A673 (cell line): ENCODE measurements at places on chromosomes 2 and 18.

GRCh38 chr2:128178650-128179460 is 87.9 kb downstream of the UGGT1 start:
- H3K4me3 ChIP-seq: no peak overlapping the region
- H3K27me3 ChIP-seq: no peaks in the 10 kb centered on the region
- no peak overlapping the region for H3K27ac ChIP-seq
- peaks cover 83% of the 10 kb centered on the region for H3K36me3 ChIP-seq
- DNase-seq: peak; percentile 65

- no peaks in the 10 kb centered on the region for H3K4me1 ChIP-seq
- no peaks in the 10 kb centered on the region for H3K36me3 ChIP-seq
- H3K27ac ChIP-seq: no peak overlapping the region
- no peak overlapping the region for H3K4me3 ChIP-seq
- H3K27me3 ChIP-seq: no peaks in the 10 kb centered on the region
Observed at GRCh38 chr18:78647018-78647417, 332.6 kb upstream of the SALL3 start.

GRCh38 chr2:48250474-48250844 is 279.5 kb upstream of the STON1 start:
- DNase-seq: no peak
- no peaks in the 10 kb centered on the region for H3K4me1 ChIP-seq
- H3K4me3 ChIP-seq: no peak overlapping the region
- no peaks in the 10 kb centered on the region for H3K36me3 ChIP-seq

DNA sequence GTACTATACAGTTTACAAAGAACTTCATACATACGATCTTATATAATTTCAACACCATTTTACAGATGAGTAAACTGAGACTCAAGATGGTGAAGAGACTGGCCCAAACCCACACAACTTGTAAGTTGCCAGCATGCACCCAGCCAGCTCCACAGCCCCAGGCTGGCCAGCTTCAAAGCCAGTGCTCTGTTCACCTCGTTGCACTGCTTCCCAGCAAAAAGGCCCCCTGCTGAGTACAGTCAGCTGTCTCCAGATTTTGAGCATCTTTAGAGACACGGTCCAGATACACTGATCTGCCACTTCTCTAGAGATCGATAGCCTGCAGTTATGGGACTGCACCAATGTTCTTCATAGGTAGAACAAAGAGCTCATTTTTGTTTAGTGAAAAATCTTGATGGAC is 257.2 kb upstream of the CHAC2 start:
- H3K4me3 ChIP-seq: no peak overlapping the region
- no peak for DNase-seq
- no peaks in the 10 kb centered on the region for H3K27me3 ChIP-seq
- no peaks in the 10 kb centered on the region for H3K4me1 ChIP-seq
- H3K27ac ChIP-seq: no peak overlapping the region

GRCh38 chr2:111966241-111966640 is 67.8 kb downstream of the MERTK start:
- no peaks in the 10 kb centered on the region for H3K36me3 ChIP-seq
- H3K27ac ChIP-seq: no peak overlapping the region
- H3K4me1 ChIP-seq: no peaks in the 10 kb centered on the region
- no peak for DNase-seq
- no peak overlapping the region for H3K4me3 ChIP-seq
- no peaks in the 10 kb centered on the region for H3K27me3 ChIP-seq

GRCh38 chr2:181004647-181005325 is 24.4 kb downstream of the UBE2E3 start:
- H3K4me3 ChIP-seq: no peak overlapping the region
- H3K27me3 ChIP-seq: no peaks in the 10 kb centered on the region
- peaks cover 36% of the 10 kb centered on the region for H3K4me1 ChIP-seq
- no peaks in the 10 kb centered on the region for H3K36me3 ChIP-seq

DNA sequence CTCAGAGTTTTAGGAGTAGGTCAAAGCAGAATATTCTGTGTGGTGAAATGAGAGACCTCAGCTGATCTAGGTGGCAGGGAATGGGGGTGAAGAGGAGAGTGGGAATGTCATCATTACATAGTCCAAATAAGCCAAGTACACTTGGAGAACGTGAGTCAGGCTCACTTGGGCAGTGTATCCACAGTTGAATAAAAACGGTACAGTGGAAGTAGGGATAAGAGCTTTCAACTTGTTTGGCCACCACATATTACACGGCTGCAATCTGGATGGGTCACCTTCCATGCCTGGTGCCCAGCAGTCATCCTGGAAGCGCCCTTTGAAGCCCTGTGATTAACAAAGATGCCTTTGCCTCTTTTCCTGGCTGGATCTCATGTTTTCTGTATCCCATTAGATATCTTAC is 28.6 kb downstream of the MIB1 start:
- no peaks in the 10 kb centered on the region for H3K27me3 ChIP-seq
- no peak overlapping the region for H3K4me3 ChIP-seq
- H3K4me1 ChIP-seq: peaks cover 5% of the 10 kb centered on the region
- H3K27ac ChIP-seq: no peak overlapping the region
- DNase-seq: no peak
